ENCODE measurements at places on chromosomes 2 and 18.

DNA sequence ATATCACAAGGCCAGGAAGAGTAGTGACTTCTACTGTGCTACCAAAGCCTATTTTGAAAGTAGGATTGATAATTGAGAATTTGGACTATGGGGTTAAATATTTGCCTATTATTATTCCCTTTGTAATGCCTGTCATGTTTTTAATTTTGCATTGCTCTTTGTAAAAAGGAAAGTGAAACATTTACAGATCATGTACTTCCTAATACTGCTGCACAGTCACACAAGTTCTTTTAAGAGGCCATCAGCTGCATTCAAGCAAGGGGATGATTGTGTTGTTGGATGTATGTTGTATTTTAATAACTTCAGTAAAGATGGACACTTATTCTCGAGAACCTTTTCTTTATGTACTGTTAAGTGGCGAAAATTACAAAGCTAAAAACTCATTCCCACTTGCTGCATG lies 70.1 kb downstream of the PLEKHA3 start:
- DNase-seq, result no peak

- no peak for DNase-seq
These were observed 84.8 kb upstream of the DNAJC10 start for GRCh38 chr2:182631299-182631698.

DNA sequence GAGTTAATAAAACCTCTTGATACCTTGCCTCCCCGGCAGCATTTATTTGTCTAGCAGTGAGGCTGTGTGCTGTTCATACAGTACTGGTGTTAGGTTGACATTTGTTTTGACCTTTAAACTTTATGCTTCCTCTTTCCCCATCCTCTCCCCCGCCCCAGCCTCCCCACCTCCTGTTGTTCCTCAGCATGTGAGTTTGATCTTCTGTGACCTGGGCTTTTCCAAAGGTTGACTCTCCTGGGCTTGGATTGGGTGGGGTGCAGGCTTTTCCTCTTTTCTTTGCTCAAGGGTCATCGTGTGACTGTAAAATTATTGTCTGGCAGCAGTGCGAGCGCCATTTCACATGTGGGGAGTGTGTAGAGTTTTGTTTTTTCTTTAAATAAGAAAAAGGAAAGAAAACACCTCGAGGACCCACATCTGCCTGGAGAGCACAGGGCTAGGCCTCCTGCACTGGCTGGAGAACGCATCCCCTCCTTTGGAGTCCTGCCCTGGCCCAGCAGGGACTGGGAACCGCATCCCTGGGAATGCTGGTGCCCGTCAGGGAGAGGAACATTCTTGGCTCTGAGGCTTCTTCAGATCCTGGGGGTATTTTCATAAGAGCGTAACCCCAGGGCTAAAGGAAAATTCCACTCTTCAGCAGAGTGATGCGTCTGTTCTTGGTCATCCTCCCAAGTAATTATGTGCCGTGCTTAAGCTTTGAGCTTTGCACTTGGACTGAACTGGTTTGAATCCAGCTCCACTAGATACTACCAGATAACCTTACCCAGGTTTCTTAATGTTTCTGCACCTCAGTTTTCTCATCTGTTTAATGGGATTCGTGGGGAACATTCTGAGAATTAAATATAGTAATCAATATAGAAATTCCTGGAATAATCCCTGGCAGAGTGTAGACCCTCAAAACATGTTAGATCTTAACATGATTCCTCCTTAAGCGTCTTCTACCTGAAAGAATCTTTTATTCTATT lies 91.5 kb downstream of the SETBP1 start:
- peak; percentile 21 for DNase-seq

DNA sequence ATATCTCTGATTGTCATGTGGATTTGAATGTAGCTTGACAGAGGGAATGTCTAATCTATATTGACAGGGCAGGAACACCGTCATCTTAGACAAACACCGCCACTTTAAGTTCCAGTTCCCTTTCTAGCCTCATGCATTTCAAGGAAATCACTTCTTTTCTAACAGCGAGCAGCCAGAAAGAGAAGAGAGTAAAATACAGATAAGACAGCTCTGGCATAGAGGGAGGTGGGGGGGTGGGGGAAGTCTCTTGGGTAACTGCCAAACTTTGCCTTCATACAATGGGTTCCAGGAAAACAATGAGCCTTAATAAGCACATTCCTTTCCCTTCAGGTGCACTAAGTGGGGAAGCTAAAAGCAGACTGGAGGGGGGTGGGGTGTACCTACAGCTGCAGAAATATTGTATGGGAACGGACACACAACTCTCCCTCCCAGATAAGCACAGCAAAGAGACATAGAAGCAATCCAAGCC lies 37.2 kb downstream of the CASP10 start:
- DNase-seq, result no peak

DNA sequence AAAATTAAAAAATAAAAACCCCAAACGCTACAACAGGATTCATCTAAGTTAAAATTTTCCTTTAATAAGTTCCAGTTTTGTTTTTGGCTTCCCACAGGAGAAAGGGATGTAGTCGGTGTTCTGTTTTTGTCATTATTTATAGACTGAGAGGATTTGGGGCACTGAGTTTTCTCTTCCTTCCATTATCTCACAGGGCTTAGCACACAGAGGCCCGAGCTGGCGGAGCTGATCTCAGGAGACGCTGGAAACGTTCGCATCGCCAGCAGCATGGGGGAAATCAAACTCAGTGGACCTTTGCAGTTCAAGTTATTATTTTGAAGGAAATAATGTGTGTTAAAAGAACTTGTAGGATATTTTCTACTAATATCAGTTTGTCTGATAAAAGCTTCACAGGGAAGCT lies 669.7 kb upstream of the SALL3 start:
- no peak for DNase-seq

DNA sequence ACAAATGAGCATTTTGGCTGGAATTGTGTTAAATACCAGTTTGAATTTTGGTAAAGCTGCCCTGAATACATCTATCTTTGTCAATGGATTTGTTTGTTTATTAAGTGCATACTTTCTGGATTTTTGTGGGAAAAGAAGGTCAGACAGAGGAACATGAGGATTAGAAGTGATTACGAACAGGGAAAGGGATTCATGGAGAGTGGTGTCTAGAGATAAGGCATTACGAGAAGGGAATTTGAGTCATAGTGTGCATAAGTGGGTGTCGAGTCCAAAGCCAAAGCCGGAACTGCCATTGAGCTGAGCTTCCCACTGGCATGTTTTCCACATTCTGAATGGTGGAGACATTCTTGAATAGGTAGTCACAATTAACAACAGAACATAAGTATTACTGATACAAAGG lies 68.9 kb upstream of the EFEMP1 start:
- no peak for DNase-seq

DNA sequence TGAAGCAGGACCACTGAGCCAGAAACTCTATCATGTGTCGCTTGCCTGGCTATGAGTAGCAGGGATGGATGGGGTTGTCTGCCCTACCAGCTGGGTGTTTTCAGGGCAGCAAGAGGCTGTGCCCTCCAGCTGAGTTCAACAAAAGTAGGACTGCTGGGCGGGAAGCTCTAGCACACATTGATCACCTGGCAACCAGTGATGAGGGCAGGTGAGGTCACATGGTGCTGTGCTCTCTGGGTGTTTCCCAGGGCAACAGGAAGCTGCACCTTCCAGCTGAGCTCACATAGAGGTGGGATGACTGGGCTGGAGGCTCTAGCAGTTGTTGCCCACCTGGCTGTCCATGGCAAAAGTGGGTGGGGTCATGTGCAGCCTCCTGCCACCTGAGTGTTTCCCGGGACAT lies 487.3 kb upstream of the VWC2L start:
- no peak for DNase-seq

GRCh38 chr18:77433076-77433475 lies 183.4 kb downstream of the GALR1 start:
- no peak for DNase-seq

GRCh38 chr2:16277117-16277516 lies 336.8 kb downstream of the MYCN start:
- no peak for DNase-seq

DNA sequence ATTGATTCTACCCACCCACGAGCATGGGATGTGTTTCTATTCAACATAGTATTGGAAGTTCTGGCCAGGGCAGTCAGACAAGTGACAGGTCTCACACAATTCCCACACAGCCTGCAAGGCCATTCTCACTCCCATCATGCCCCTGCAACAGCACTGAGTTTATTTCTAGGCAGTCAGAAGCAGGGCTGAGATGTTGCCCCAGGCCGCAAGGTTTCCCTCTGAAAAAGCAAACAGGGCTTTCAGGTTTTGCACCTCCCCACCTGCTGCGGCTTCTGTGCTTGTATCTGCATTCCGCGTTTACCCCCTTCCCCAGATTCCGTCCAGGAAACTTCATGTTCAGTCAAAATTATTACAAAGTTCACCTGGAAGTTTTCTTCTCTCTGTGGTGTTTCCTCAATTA lies 9.4 kb upstream of the TACR1 start:
- no peak for DNase-seq

DNA sequence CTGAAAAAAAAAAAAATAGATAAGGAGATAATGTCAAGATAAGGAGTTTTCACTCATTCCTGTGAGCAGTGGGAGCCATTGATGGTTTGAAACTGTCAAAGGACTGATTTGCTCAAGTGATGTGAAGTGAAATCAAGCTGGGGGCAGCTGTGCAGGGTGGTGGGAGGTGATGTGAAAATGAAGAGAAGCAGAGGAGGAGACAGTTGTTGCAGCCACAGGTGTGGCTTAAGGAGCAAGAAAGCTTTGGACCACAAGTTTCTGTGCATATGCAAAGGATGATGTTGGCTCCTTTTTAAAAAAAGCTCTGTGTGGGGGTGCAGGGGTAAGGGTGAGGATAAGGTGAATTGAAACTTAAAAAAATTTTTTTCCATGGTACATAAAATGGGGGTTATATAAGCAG lies 8.3 kb downstream of the EFR3B start:
- DNase-seq, result no peak

DNA sequence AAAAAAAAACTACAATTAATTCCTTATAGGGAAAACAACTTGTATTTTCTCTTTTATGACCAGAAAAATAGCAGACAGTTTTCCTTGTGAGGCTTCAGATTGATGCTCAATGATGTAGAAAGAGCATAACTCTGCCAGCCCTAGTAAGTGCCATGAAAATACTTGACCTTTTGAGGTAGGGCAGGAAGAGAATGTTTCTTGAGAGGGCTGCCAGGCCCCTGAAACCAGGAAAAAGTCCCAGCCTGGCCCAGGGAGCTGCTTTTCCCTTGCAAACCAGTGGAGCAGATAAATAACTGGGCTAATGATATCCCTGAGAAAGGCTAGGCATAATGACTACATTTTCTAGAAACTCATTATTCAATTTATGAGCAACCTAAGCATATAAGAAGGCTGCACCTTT lies 126.8 kb downstream of the SLC8A1 start:
- no peak for DNase-seq

DNA sequence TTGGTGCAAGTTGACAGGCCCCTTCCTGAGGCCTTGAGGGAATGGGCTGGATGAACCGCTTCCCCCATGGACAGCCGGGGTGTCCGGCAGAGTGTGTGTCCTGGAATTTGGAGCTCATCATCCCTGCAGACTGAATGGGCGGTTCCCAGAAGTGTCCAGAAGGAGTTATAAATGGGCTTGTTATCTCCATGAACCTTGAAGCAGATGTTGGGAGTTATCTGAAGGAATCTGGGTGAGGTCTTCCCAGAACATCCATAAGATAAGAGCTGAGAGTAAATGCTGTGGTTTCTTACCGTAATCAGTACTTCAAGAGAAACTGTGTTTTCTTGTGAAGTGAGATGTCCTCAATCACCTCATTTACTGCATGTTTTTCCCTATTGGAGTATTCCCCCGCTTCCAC lies 21.1 kb downstream of the PLB1 start:
- DNase-seq, result no peak

GRCh38 chr2:136207665-136208064 lies 89.7 kb upstream of the CXCR4 start:
- DNase-seq, result no peak

DNA sequence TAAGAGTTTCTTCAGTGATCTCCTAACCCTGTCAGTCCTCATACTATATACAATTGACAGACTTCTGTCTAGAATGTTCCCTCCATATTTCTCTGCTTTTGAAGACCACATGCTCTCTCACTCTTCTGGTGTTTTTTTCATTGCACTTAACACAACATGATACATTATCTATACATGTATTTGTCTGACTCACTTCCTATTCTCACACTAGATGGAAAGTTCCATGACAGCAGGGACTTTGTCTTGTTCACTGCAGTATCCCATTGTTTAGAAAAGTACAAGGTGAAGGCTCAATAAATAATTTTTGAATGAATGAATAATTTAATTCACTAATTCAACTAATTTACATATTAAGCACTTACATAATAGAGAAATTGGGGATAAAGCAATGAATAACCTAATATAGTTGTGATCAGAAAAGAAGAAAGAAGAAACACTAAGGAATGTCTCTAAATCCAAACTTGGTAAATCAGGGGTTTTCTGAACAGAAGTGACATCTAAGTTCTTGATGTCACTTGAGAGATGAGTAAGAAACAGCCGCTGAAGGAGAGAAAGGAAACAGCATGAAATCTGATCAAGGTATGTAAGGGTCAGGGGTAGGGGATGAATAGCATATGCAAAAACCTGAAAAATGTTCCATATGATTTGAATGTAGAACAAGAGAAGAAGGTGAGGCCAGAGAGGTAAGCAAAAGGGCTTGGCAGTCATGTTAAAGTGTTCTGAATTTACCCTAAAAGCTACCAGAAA lies 42.4 kb downstream of the MBD2 start:
- DNase-seq, result no peak

DNA sequence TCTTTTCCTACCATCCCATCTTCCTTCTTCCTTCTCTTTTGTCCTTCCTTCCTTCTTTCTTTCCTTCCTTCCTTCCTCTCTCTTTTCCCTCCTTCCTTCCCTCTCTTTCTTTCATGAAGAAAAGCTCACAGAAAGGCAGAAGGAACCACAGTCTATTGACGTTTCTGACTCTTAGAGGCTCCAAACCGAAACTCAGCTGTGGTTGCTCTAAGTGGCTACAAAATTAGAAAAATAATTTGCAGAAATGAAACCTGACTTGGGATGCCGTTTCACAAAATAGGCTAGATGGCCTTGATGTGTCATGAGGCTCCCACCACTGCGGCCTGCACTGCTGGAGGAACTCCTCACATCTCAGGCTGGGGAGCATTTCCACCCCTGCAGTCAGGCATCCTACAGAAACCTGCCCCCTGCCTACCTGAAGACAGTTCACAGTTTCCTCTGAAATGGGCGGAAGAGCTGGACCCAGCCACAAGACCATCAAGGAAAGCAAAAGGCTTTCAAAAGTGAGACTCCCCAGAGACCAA lies 165.6 kb downstream of the SMAD7 start:
- DNase-seq, result no peak

GRCh38 chr18:35694808-35695207 lies 113.3 kb downstream of the GALNT1 start:
- DNase-seq, result no peak

GRCh38 chr18:21897811-21898210 lies 157.2 kb downstream of the MIB1 start:
- no peak for DNase-seq

- DNase-seq, result no peak
These were observed 54.1 kb upstream of the ERBB4 start for GRCh38 chr2:212592695-212593094.

- DNase-seq, result no peak
These were observed 246.9 kb upstream of the CYP26B1 start for GRCh38 chr2:72394541-72395070.

DNA sequence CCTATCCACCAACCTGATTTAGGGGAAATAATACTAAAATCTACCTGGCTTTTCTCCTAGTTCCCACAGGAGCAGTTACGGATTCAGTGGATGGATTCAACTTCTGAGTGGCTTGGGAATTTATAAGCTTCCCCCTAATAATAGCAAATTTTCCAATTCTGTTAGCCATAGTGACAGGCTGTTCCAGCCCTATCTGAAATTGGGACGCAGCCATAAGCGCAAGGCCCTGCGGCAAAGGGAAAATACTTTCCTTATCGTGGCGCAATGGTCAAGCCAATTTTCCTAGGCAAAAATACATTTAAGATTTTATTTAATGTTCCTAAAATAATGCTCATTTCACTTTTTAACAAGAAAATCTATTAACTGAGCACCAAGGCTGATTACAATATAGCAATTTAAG lies 49.7 kb downstream of the CDH2 start:
- DNase-seq, result no peak
